Effector memory CD8-positive, alpha-beta T cell (primary cell): ENCODE measurements at places on chromosomes 6 and 20.

DNA sequence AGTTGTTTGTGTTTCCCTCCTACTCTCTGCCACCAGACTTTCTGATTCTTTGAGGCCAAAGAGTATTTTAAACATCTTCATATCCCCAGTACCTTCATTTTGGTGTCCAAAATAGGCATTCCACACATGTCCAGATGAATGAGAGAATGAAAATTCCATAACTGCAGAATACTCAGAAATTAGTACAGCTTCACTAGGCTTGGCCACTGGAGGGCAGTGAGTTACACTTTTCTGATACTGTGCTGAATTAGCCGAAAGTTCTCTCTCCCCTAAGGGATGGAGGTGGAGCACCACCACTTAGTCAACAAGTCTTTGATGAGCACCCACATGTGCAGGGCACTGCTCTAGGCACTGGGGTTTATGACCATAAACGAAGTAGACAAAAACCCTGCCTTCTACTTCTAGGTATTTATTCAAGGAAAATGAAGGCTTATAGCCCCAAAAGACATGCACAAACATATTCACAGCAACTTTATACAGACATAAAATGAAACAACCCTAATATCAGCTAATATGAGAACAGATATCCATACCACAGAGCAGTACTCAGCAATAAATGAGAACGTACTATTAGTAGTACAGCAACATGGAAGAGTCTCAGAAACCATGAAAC, 46.1 kb upstream of the TMEM217 start:
- no peak for DNase-seq

DNA sequence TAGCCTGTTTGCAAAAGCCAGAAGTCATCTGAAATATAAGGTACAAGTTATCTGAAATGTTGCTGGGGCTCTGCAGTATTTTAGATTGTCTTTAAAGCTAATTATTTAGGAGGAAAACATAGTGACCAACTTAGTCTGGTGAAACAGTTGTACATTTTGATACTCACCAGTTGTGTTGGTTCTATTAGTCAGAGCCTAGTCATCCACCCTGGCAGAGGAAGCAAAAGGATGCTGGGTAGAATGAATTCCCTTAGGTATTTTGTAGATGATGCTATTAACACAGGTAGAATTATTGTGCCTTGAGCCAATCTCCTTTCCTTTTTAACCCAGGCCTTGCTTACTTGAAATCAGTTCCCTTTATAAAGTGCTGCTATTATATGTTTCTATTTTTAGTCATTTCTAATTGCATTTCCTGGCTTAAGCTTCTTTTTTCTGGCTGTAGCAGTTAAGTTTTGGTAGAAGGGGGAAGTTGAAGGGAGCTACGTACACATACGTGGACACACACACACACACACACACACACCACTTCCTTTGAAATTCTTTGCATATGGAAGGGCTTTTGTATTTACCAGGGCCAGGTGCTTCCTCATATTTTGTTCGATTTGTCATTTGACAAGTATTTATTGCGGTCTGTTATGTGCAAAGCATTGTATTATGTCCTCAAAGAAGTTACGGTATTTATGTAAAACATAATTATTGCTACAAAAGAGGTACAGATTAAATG, 82.4 kb downstream of the RTN4IP1 start:
- DNase-seq: no peak

DNA sequence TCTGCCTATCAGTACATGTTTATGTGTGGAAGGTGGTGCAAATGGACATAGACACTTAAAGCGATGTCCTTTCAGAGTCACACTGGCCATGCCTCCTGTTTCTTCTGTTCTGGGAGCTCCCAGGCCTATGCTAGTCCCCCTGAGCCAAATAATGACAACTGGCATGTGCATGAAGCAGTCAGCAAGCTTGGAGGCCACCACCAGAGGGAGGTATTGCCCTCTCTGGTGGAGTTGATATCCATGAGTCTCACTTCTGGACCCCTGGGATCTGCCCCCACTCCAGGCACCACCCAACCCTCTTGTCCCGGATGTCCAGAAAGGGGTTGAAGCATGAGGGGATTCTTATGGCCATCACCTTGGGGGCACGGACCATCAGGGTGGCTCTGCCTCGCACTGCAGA, 172.2 kb downstream of the AIG1 start:
- DNase-seq: peak; percentile 4

GRCh38 chr6:139533171-139533570, 158.7 kb upstream of the CITED2 start:
- no peak for DNase-seq

- no peak for DNase-seq
Measured at GRCh38 chr6:135260612-135261011, 79.5 kb downstream of the MYB start.

- no peak for DNase-seq
Measured at GRCh38 chr6:152218887-152219286, 411.4 kb downstream of the ESR1 start.

DNA sequence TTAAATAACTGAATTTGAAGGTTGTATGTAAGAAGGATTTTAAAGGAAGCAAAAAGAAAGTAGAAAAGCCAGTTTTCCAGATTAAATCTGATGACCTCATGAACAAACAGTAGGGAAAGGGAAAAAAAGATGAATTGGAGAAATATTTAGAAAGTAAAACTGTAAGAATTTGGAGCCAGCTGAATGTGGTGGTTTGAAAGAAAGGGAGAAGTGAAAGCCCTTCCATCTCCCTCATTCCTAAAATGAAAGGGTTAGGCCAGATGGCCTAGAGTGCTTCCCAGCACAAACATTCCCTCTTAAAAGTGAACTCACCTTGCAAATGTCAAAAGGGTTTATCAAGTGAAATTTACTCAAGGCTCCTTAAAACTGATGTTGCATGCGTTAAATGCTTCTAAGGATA, 139.3 kb upstream of the COL21A1 start:
- no peak for DNase-seq

GRCh38 chr20:50107086-50107660, 5.8 kb downstream of the UBE2V1 start:
- no peak for DNase-seq

DNA sequence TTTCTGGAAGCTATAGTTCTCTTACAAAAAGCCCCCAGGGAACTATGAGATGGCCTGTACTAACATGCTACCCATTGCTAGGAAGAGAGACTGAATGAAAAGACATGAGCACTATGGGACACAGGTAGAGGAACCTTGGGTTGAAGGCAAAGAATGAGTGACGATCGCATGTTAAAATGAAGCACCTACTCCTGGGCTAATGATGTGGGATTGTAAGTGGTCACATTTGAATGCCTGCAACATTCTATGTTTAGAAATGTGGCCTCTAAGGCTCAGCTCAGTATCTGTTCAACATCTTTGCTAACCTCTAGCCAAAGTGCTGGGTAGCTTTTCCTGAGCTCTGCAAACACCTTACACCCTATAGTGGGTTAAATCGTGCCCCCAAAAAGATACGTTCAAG, 5.2 kb upstream of the ZC3H12D start:
- DNase-seq: no peak

GRCh38 chr20:48198929-48199451, 413.7 kb upstream of the SULF2 start:
- DNase-seq: no peak

- DNase-seq: no peak
Measured at GRCh38 chr6:1775441-1775840, 165.7 kb downstream of the FOXC1 start.

- peak; percentile 4 for DNase-seq
Measured at GRCh38 chr20:21615617-21616080, 89.8 kb upstream of the PAX1 start.

GRCh38 chr20:54023406-54023805, 47.0 kb downstream of the BCAS1 start:
- DNase-seq: no peak

GRCh38 chr6:79640146-79641111, 9.3 kb downstream of the SH3BGRL2 start:
- no peak for DNase-seq

DNA sequence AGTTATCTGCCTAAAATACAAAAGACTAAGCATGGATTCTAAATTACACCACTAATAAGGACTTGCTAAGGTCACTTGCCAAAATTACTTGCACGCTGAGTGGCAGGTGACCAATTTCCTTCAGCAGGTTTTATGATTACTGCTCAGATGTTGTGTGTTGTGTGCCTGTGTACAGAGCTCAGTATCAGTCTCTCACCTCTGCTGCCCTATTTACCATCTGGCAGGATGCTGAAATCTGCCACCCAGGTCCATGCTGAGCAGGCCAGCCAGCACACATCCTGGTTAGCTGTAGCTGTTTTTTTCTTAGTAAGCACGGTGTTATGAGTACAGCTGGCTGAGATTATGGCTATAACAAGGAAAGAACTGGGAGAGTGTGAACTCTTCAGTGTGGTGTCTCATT, 34.0 kb downstream of the ELOVL4 start:
- DNase-seq: peak; percentile 30

- peak; percentile 60 for DNase-seq
Measured at GRCh38 chr6:26158581-26159356, 71.5 kb downstream of the HFE start.

DNA sequence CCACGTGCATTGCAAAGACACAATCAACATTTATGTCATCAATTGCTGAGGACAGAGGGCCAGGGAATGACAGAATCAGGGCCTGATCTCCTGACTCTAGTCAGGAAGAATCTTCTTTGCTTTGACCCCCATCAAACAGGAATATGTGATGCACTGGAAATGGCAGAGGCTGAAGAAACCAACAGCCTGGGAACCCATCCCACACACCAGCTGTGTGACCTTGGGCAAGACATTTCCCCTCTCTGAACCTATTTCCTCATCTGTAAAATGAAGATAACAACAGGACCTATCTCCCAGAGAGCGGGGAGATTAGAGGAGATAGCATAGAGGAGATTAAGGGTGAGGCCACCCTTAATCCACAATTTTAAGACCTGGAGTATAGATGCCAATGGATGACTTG, 1.5 kb downstream of the HNF4A start:
- no peak for DNase-seq

- DNase-seq: no peak
Measured at GRCh38 chr6:7916959-7917358, 6.4 kb upstream of the TXNDC5 start.

- DNase-seq: no peak
Measured at GRCh38 chr6:36079601-36080000, 50.7 kb upstream of the MAPK13 start.

DNA sequence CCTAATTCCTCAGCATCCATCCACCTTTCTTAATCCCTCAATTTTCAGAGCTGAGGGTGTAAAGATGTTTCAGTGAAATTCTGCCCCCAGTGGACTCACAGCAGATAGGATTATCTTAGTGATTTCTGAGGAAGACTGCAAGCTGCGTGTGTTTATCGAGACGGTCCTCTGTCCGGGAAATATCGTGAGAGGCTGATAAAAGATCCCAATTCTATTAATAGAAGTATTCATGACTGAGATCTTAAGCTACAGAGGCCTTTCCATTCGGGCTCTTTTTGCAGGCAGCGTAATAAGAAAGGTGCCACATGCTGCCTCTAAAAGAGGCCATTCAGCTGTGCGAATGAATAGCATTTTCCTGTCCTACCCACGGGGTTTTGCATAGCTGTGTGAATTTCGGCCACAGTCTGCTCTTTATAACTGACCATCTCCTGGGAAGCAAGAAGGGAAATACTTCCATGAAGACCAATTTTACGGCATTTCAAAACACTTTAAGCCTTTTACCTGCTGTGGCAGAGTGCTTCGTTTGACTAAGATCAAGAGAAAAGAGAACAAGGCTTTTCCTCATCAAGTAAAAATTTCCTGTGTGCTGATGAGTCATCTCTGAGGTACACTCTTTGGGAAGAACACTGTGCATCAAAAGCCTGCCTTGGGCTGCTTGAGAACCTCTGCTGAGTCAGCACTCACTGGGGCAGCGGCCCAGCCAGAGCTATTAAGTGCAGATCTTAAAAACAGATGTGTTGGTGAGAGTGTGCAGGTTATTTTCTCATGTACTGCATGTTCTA, 208.8 kb downstream of the ARHGAP18 start:
- DNase-seq: no peak

- no peak for DNase-seq
Measured at GRCh38 chr6:165060720-165061119, 248.7 kb downstream of the C6orf118 start.

DNA sequence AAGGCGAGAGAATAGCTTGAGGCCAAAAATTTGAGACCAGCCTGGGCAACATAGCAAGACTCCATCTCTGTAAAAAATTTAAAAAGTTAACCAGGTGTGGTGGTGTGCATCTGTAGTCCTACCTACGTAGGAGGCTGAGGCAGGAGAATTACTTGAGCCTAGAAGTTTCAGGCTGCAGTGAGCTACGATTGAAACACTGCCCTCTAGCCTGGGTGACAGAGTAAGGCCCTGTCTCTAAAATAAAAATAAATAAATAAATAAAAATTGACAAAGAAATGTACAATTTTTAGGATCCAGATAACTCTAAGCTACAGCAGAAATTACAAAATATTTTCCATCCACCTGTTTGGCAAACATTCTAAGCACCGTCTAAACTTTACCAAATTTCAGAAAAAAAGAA, 941.0 kb upstream of the ADGRB3 start:
- no peak for DNase-seq
